ENCODE measurements at places on chromosomes 11 and 22.

DNA sequence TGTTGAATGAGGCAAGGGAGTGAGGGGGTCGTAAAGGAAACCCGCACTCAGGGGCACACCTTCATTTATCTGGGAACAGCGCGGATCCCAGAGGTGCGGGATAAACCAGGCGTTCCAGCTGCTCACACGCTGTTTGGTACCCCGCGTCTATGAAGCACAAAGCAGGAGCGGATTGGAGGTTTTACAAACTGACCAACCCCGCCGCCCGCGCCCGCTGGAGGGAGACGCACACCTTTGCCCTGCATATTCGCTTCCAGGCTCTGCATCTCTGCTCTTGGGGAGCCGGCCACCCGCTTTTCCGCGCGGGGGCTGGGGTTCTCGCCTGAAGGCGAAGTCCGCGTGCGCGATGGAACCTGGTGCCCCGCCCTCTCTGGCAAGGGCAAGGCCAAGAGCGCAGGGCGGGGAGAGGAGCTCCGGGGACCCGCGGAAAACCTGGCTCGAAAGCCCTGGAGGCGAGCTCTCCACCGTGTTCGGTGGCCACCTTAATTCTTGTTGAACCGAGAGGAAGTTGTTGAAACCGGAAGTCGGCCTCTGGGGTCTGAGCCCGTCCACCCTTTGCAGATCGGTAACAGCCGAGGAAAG, 6.8 kb upstream of the ALX4 start:
- no peak for DNase-seq

GRCh38 chr11:849951-850774, 7.5 kb downstream of the TSPAN4 start:
- DNase-seq: peak; percentile 31

GRCh38 chr11:34968862-34969261, 52.4 kb downstream of the PDHX start:
- no peak for DNase-seq

- DNase-seq: no peak
Measured at GRCh38 chr22:30488121-30488520, 16.3 kb upstream of the SEC14L3 start.

DNA sequence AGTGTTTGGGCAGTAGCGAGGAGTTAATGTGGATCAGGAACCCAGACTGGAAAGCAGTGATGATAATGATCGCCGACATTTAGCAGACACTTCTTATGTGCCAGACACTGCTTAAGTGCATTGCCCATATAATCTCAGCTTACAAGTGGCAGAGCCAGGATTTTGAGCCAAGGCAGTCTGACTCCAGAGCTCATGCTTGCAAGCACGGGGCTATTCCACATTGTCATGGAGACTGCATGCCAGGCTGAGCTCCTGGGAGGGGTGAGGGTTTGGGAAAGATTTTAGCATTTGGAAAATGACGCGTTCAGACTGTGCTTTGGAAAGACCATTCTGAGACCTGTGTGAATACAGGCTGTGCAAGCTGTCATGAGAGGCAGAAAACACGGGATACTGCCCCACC, 302.7 kb downstream of the DDX10 start:
- peak; percentile 26 for DNase-seq

GRCh38 chr11:71426413-71426812, 21.8 kb downstream of the DHCR7 start:
- no peak for DNase-seq

DNA sequence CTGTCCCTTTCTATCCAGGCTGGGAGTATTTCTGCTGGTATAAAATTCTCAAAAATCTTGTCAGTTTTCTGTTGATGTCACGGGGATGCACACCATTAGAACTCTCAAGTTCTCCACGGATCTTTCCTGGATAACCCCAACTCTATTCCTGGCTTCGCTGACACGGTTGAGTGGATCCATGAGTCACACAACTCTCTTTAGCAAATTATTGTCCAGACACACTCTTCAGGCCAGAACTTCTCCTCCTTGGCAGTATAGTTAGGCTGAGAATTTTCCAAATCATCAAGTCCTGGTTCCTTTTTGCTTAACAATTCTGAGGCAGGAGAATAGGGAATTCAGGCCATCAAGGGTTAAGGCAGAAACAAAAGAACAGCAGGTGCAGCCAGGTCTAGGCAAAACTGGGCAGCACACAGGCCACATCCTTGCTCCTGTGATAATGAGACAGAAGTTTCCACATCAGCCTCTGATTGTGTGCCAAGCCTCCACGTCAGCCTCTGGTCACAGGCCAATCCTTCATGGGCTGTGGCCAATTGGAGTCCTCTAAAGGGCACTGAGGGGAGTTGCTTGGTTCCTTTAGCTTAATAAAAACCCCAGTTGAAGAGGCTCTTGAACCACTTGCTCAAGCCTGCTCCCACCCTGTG, 5.7 kb upstream of the ACAT1 start:
- DNase-seq: no peak

DNA sequence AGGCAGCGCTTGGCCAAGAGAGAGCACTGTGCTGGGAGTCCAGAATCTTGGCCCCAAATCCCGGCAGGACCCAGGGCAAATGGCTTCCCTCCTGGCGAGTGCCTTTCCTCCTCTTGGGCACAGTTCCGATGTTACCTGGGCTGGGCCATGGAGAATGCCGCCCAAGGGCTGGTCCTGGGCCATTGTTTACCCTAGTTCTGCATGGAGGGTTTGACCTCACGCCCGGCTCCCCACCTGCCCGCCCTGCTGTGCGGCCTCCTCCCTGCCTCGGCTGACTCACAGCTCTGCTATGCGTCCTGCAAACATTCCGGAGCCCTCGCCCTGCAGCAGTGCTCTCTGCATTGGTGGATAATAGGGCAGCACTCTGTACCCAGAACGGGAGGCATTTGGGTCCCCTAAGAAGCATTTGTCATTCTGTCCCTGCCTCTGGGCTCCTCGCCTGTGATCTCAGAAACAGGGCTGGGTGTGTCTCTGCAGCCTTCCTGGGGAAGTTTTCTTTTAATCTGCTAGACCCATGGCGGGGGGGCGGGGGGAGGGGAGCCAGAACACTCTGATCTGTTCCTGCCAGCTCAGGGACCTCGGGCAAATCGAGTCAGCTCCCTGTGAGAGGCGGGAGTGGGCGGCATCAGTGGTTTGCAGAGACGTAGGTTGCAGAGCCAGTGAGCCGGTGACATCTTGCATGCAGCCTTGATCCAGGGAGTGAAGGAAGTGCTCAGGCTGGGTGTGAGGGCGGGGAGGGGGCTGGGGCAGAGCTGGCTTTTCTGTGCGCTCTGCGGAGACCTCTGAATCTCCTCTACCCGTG, 32.9 kb upstream of the SMIM38 start:
- DNase-seq: peak; percentile 98

GRCh38 chr11:67644472-67645418, 5.2 kb upstream of the TBX10 start:
- no peak for DNase-seq

GRCh38 chr11:64415996-64416728, 57.2 kb downstream of the RPS6KA4 start:
- DNase-seq: no peak

GRCh38 chr11:58592760-58593472, 14.1 kb downstream of the ZFP91 start:
- no peak for DNase-seq

DNA sequence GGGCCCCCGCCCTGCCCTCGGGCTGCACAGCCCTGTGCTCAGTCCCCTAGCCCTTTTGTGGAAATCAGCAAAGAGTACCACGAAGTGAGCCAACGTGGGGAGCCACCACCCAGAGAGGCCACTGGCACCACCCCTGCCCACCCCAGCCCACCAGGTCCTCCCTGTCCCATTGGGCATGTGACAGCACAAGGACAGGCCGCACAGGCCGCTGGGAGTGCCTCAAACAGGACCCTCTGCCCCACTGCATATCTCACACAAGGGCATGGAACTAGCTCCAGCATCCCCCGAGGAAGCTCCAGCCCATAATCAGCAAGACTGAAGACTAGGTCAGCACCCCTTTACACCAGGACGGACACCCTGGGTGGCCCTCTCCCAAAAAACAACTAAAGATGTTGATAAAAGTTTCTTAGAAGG, 29.7 kb downstream of the GNB1L start:
- no peak for DNase-seq

DNA sequence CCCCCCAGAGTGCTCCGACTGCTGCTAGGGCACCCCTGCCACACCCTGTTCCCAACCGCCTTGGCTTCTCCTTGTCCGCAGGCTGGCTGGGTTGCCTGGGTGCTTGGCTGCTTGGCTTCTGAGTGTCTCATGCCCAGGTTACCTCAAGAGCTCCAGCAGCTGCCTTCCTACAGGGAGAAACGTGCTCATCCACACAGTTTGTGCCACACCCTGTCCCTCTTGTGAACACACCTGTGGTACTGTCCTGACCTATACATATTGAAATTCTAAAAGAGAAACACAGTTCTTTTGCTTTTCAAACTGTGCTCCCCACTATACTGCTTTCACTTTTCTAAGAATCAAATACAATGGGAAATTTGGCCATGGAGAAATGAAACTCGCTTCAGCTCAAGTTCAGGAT, 191.4 kb downstream of the DBX1 start:
- DNase-seq: no peak

DNA sequence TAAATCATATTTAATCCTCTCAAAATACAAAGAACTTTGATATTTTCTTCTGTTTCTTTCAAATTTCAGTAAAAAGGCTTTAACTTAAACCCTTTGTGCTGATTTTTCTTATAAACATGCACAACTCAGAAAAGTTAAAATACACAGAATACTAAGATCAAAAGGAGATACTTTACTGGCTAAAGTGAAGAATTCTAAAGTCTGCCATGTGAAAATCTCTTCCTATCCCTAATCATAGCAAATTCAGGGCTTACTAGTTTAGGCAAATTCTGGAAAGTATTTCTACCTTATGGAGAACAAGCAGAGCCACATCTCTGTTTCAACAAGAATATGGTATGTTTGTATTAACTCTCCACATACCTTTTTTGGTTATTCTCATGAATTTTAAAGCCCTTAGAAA, 96.6 kb downstream of the PGR start:
- DNase-seq: no peak

DNA sequence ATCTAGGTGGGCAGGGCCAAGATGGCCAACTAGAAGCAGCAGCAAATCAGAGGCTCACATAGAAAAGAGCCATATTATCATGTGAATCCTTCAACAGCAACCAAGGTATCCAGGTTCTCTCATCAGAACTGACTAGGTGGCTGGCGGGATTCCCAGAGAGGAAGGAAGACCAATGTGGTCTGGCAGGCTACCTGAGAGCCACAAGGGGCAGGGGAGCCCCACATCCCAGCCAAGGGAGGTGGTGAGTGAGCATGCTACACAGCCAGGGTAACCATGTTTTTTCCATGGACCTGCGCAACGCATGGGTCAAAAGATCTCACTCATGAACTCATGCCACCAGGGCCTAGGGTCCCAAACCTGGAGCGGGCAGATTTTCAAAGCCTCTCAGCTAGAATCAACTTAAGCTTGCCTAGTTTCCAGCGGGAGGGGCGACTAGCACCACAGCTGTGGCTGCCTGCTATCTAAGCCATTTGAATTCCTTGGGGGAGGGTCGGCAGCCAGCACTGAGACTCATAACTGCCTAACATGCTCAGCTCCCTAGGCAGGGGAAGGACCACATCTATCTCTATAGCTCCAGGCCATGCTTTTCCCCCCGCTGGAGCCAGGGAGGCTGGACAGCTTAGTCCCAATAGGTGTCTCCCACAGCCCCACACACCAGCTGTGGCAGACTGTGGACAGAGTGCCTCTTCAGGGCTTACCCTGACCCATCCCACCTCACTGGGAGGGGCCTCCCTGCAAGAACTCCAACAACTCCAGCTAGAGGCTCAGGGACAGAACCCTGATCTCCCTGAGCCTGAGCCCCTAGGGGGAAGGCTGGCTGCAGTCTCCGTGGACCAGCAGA, 28.7 kb upstream of the CASP12 start:
- peak; percentile 68 for DNase-seq

GRCh38 chr22:45628515-45628914, 43.1 kb upstream of the ATXN10 start:
- peak; percentile 54 for DNase-seq

DNA sequence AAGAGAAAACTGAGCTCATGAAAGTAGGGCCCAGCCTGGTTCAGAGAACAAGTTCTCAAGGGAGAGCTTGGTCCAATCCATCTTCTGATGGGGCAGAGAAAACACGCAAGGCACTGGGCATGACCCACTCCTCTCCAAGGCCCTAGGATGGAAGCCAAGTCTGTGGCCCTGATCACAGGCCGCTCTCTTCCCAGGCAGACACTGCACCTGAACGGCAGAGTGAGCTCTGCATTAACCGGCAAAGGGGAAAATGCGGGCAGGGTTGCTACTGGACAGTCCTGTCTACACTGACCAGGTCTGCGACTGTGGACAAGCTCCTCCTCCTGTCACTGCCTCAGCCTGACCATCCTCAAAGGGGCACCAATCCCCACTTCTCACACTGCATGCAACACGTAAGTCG, 49.3 kb downstream of the SGSM3 start:
- no peak for DNase-seq

- no peak for DNase-seq
Measured at GRCh38 chr11:20594274-20595061, 4.9 kb upstream of the SLC6A5 start.

GRCh38 chr11:15216678-15217077, 102.0 kb downstream of the INSC start:
- DNase-seq: no peak

DNA sequence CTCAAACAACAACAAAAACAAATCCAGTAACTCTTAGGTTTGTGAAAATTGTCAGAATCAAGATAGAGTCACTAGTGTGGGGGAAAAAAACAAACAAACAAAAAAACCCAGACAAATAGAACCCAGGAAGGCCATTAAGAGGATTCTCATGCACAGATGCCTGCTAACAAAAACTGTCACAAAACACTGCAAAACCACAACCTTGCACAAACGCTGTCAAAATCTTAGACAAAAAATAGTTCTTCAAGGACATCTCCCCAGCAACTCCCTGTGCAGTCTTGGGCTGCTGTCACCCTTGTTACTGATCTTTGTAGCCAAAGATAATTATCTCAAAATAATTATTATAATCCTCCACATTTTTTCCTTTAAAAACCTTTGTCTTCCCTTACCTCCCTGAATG, 4.6 kb upstream of the ZBED5 start:
- no peak for DNase-seq

- DNase-seq: no peak
Measured at GRCh38 chr11:83933008-83933407, 646.8 kb upstream of the CCDC90B start.

DNA sequence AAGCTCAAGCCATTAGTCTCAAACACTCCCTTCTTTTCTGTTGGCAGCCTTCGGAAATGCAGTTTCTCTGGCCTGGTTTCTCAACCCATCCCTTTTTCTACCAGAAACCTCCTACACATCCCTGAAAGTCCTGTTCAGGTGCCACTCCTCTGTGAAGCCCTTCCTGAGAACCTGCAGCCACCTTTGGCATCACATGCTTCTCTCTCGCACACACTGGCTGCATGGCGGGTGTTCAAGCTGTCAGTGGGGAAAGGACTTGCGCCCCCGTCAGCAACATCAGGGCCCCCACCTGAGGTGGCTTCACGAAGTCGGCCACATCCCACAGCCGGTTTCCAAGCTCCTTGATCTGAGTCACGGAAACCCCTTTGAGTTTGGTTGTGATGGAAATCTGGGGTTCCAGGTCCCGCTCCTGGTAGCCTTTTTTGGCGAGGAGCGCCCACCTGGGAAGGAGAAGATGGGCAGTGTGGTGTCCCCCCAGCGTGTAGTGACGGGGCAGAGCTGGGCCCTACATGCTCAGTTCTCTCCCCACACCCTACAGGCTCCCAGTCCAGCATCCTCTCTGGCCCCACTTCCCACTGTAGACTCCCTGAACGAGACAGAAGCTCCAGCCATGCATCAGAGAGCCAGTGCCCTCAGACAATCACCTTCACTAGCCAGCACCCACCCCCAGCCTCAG, 1.7 kb upstream of the LRRC74B start:
- DNase-seq: no peak
